ENCODE measurements at places on chromosomes 16 and 17.

- no peak for DNase-seq
Observed at GRCh38 chr16:86709902-86710601, 131.7 kb downstream of the FOXL1 start.

DNA sequence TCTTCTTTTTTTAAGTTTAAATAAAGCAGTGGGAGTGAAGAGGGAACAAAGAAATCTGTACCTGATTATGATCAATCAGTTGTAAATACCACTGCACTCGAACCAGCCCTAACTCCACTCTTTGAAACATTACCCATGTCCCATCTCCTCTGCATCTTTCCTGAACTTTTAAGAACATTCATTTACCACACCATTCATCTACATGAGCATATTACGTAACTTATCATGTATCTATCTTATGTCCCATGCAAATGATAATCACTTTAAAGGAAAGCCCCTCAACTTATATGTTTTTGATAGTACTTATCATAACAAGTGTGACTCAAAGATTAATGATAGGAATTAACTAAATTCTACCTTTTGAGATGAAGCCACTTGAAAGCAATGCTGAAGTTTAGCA lies 10.7 kb upstream of the BRIP1 start:
- DNase-seq, result no peak

GRCh38 chr16:11398851-11399250 lies 53.6 kb downstream of the RMI2 start:
- DNase-seq, result no peak

- DNase-seq, result no peak
Observed at GRCh38 chr17:29802246-29802645, 127.8 kb downstream of the SSH2 start.

- no peak for DNase-seq
Observed at GRCh38 chr16:88284626-88285513, 97.9 kb upstream of the ZNF469 start.

DNA sequence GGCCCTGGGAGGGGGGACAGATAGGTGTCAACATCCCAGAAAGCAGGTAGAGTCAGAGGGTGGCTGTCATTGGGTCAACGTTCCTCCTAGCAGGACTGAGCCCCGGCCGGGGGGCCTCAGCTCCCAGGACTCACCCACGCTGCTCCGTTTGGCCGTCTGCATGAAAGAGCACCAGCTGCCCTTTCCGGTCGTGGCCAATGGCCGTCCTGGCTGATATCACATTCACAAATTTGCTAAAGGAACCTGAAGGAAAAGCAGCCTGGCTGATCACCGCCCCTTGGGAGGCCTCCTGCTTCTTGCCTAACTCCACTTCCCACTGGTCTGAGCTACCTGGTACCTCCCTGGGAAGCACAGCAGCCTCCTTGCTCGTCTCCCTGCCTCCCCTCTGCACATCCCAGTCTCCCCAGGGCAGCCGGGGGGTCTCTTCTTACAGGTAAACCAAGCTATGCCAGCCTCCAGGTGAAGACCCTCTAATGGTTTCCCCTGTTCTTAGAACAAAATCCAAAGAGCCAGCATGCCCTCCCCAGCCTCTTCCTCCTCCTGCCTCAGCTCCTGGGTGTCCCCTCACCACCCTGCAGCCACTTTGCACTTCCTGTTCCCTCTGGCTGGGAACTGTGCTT lies 3.4 kb downstream of the NAGPA start:
- no peak for DNase-seq

GRCh38 chr16:66851166-66851964 lies 7.2 kb downstream of the CA7 start:
- peak; percentile 17 for DNase-seq

DNA sequence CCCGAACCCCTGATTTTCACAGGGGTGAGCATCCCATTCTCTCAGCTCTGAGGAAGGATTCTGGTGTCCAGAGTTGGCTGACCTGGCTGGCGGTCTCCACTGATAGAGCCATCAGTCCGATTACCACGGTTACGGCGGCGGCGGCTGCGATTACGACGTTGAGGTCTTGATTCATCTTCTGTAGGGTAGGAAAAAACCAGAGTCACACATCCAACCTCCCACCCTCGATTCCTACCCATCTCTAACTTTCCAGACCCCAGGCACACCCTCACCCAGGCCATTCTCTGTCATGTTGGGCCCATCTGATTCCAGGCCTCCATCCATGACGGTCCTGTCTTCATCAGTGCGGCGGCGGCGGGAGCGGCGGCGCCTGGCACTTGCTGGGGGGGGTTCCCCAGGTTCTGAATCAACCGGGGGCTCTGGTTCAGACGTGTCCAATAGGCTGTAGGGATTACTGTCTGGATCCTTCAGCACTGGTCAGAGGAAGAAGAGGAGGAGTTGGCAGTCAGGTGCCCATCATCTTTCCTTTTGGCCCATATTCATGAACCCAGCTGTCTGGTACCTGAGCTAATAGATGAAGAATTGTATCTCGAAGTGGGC lies 2.6 kb upstream of the SOX15 start:
- no peak for DNase-seq

- no peak for DNase-seq
Observed at GRCh38 chr17:63258785-63259184, 187.3 kb downstream of the CYB561 start.

GRCh38 chr17:39679521-39680192 lies 8.2 kb downstream of the PGAP3 start:
- DNase-seq, result peak; percentile 63

All from activated naive CD4-positive, alpha-beta T cell treated with anti-CD3 and anti-CD28 coated beads, Interleukin-2, amount 10 ng/mL, durations not matched to agents 7 days and 5 days (primary cell).